Aorta (tissue), 5 donors: ENCODE measurements at places on chromosomes 2 and 18. TPM values are rescaled to one million over a fixed set of nuclear protein-coding genes. Genes with fewer than 3 reads are reported as not detected.

- DNase-seq = no peak
Measured at GRCh38 chr18:74498712-74499627, 2.8 kb downstream of the CNDP2 start.

EIF4E2 gene
- 51.9 TPM for total RNA-seq

TTN gene
- total RNA-seq = 4.8 TPM

GRCh38 chr2:8118940-8119781 lies 562.7 kb upstream of the ID2 start:
- no peak for DNase-seq

DLX1 gene
- total RNA-seq = not detected

MAPK4 gene
- 1.7 TPM for total RNA-seq

DNA sequence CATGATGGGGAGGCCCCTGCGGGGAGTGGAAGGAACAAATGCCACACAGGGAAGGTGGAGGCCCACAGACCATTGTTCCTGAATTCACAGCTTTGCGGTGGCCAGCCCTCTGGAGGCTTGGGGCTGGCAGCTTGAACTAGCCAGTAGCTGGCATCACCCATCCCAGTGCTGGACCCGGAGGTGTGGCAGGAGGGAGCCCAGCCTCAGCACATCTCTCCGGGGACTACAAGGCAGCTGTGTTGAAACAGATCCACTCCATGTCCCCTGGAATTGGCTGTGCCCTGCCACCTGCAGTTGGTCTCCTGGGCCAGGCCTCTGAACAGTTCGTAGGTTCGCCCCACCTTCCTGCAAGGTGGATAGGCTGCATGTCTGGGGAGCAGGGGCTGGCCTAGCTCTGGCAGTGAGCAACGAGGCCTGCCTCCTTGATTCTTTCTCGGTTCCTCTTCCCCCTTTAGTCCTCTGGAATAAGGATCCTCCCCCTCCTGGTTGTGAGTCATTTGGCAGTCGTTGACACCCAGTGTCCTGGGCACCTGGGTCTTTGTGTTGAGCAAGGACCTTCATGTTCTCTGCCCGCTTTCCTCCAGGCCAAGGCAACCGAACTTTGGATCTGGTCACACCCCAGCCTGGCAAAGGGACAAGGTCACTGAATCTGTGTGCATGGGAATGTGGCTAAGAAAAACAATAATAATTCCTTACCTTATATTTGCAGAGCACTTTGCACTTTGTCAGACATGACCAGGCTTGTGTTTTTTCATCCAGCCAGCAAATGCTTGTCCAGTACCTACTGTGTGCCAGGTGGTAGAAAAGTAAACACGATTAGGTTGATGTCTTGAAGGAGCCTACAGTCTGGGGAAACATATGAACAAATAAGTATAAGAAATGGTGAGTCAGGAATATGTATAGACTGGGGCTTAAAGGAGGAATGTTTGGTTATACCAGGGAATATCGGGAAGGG lies 55.0 kb upstream of the MCFD2 start:
- no peak for DNase-seq

GRCh38 chr2:47999512-47999911 lies 93.2 kb upstream of the FBXO11 start:
- no peak for DNase-seq

DNA sequence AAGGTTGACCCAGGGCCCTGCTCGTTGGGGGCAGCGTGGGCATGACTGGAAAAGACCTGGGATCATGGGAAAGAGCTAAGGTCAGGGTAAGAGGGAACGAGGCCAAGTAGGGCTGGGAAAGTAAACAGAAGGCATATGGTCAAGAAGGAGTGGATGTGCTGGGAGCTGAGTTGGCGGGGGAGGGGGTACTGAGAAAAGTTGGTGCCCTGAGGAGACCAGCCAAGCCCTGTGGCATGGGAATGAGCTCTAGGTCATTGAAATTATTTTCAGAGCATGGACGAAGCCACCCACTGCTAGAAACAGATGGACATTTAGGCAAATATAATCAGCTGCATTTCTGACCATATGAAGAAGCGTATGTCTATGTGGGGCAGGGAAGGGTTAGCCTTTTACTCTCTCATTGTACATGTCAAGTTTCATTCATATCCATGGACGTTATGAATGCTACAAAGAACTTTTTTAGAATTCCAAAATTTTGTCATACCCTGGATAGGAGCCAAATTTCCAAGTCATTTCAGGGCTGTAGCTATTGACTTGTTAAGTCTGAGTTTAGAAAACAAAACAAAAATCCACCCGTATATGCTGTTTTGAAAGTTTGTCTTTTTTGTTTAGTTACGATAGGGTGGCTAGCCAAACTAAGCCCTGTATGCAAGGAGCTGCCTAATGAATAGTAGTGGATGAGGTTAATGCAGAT lies 19.1 kb downstream of the MAPRE2 start:
- DNase-seq = no peak

CSRNP3 gene
- 3.7 TPM for total RNA-seq

DNA sequence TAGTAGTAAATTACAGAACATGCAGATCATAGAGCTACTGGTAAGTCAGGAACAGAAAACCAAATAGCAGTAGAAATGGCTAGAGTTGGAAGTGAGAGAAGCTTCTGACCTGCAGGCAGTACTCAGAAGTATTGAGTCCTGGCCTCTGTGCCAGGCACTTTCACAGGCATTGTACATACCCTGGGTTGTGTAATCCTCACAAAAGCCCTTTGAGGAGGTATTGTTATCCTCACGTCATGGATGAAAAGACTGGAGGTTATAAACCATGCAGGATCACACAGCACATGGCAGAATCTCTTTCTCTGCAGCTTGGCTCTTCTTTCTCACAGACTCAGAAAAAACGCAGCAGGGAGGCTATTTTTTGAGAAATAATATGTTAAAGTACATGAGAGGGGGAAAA lies 789.3 kb upstream of the FAM98A start:
- DNase-seq = no peak

SULT1C4 gene
- 10.3 TPM for total RNA-seq

SLC4A3 gene
- total RNA-seq = 5.4 TPM

- no peak for DNase-seq
Measured at GRCh38 chr2:10289891-10290290, 12.8 kb upstream of the HPCAL1 start.

GRCh38 chr2:207601774-207602173 lies 23.4 kb downstream of the METTL21A start:
- DNase-seq = no peak

DNA sequence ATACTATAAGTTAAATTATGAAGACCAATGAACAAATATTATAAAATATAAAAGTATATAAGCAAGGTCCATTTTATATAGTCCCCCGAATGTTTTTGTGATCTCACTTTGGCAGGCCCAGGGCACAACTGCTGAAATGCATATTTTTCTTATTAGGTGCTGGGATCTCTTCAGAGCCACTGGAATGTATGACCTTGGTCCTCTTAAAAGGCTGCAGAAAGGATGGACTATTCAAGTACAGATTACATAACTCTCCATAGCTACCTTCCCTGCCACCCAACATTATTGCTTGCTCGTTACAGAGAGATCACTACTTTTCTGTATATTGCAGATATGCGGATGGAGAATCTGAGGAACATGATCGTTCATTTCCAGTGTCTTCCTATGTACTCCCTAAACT lies 925.6 kb upstream of the CELF4 start:
- DNase-seq = no peak

DNA sequence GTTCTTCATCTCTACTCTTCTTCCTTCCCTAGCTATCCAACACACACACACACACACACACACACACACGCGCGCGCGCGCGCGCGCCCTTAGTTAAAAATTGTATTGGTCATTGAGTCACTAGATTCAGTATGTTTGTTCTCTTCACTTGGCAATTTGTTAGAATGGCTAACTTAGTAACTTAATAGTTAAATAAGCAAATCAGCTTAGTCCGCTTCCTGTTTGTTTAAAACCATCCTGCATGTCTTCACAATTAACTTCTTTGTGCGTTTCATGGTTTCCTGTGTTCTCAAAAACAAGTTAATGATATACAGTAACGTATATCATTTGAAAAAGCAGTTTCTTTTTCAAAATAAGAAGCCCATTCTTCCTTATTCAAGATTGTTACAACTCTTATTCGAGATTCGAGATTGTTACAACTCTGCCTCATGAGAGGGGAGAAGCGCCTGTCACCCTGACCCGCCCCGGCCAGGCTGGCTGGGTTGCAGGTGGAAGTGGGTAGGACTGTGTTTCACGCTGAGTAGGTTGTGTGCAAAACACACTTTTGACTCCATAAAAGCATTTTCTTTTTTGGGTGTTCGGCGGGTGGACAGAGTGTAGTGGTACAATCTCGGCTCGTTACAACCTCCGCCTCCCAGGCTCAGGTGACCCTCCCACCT lies 9.5 kb upstream of the CNNM3 start:
- peak; percentile 26 for DNase-seq

CYRIA gene
- total RNA-seq = 12.8 TPM

DNA sequence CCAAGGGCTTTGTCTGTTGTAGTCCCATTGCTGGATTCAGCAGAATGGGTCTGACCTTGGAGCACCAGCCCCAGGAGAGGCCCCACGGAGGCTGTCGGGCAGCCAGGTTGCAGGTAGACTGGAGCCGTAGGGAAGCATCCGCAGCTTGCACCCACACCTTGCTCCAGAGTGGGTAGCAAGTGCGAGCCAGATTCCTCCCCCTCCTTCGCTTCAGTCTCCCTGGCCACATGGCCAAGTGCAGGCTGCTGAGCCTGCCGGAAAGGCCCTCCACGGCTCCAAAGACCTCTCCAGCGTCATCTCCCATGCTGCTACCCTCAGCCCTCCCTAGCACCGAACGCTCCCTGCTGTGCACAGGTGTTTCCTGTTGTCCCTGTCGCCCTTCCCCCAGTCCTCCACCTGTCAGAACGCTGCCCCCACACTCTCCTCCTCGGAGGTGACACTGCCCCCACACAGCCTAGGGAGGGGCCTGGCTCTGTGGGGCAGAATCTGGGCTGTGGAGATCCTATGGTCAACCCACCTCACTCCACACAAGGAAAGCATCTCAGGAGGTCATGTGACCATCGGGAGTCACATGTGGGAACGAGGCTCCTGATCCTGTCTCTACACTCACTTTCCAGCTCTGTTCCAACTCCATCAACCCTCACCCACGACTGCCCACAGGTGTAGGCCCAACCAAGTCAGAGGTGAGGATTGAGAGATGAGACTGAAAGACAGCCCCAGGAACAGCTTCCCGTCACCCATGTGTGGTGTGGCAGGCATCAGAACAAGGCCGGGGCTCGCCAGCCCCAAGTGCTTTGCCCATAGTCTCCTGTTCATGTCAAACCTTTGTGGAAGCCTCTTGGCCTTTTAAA lies 8.3 kb downstream of the KCNF1 start:
- DNase-seq = no peak

DNA sequence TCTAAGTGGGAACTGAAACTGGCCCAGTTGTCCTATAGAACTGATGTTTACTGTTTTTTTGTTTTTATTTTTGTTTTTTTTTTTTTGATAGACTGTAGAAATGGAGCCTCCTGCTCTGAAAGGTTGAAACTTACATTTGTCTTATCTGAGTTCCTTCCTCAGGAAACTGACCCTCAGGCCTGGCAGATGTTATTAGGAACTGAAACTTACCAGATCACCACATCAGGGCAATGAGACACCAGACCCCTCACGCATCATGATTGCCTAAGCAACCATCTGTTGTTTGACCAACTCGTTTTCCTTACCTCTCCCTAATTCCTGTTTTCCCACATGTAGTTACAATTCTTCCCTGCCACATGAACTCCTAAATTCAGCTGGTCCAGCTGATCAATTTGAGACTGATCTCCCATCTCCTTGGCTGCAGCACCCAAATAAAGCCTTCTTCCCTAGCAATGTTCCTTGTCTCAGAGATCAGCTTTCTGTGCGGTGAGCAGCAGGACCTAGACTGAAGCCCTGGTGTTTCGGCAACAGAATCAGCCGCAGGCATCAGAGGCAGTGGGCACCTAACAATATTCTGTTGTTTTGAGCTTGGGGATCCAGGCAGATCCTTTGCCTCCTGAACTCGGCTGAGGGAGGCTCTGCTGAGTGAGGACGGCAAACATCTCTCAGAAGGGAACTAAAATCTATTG lies 96.8 kb downstream of the MSH2 start:
- no peak for DNase-seq

- no peak for DNase-seq
Measured at GRCh38 chr2:41990688-41991087, 57.1 kb upstream of the PKDCC start.

TXNL4A gene
- total RNA-seq = 72.0 TPM

GRCh38 chr2:165897074-165897473 lies 56.5 kb downstream of the TTC21B start:
- no peak for DNase-seq

GREB1L gene
- 6.0 TPM for total RNA-seq

GRCh38 chr2:75643980-75644379 lies 2.6 kb upstream of the MRPL19 start:
- DNase-seq = no peak

DNA sequence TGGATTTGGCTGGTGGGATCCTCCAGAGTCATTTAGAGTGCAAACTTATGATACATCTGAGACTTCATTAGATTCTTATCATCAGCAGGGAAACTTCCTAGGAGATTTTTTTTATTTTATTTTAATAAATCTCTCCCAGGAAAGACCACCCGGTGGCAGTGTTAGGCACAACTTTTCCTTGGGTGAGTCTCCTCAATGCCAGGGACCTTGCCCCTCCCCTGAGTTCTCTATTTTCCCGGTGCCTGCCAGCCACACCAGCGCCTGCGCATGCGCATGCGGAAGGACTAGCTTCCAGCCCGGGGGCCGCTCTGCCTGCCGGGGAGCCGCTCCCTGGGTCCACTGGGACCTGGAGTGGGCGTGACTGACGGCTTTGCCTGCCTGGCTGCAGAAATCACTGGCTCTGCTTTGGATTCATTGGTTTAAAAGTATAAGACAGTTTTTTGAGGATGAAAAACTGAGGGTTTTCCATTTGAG lies 86.6 kb downstream of the TMEM182 start:
- peak; percentile 89 for DNase-seq
